CD4-positive, alpha-beta T cell treated with Interferon alpha-2 for 1 hour (primary cell): ENCODE measurements at places on chromosomes 3 and 15.
A peak's percentile ranks its signal among the peaks of the same experiment; 100 is the strongest.

- no peak for DNase-seq
Observed at GRCh38 chr3:151425627-151426340, 35.1 kb downstream of the IGSF10 start.

DNA sequence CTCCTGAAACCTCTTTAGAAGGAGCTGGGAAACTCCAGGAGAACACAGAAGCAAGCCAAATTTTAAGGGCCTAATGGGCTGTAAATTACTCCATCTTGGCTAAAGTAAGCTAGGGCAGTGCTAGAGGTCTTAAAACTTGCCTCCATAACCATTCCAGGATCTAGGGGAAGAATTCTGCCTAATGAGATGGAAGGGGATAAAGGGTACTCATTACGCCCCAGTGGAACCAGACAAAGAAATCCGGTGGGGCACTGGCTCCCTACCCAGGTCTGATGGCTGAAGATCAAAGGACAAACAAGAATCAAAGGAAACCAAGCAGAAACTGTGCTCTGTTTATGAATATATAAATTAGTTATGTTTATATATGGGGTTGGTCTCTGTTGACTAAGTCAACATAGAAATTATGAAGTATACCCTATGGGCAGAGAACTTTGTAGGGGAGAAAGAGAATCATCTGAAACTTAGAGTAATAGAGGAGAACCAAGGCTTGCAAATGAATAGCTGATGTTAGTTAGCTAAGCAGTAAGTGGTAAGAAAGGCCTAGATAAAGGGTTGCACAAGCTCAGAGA is 57.8 kb downstream of the NCEH1 start:
- no peak for DNase-seq

GRCh38 chr3:73685061-73685460 is 60.3 kb upstream of the PDZRN3 start:
- DNase-seq = no peak

GRCh38 chr3:136351351-136351750 is 101.2 kb downstream of the PCCB start:
- DNase-seq = no peak

GRCh38 chr3:98962189-98962930 is 60.9 kb upstream of the DCBLD2 start:
- no peak for DNase-seq

GRCh38 chr3:152474585-152474984 is 205.9 kb downstream of the MBNL1 start:
- DNase-seq = peak; percentile 15

- DNase-seq = no peak
Observed at GRCh38 chr15:90393040-90393439, 5.0 kb downstream of the IQGAP1 start.

GRCh38 chr3:5239602-5240001 is 52.1 kb downstream of the EDEM1 start:
- no peak for DNase-seq
